ENCODE measurements at places on chromosomes 2 and 18.

DNA sequence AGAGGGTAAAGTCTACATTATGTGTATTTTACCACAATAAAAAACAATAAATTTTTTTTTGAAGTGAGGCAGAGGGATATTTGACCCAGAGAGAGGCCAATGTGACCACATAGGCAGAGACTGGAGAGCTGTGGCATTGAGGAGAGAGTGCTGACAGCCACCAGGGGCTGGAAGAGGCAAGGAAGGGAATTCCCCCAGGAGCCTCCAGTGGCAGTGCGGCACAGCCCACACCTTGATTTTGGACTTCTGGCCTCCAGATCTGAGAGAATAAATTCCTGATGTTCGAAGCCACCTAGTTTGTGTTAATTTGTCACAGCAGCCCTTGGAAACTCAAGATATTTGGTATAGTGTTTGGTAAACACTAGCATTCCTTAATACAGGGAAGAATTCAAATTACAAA, 22.7 kb downstream of the ANKRD29 start:
- no peak for DNase-seq

DNA sequence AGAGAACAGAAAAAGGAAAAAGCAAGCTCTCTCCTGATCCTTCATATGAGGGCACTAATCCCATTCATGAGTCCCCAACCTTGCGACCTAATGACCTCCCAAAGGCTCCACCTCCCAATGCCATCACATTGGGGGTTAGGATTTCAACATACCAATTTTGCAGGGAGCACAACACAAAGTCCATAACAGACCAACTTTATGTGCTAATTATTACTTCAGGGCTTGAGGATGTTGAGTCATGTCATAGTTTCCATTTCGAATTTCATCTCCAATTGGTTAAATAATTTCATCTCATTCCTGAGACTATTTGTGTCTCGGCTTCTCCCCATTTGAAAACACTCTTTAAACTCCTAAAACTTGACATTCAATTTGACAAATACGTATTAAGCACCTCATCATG, 69.9 kb upstream of the KLF7 start:
- DNase-seq = no peak

DNA sequence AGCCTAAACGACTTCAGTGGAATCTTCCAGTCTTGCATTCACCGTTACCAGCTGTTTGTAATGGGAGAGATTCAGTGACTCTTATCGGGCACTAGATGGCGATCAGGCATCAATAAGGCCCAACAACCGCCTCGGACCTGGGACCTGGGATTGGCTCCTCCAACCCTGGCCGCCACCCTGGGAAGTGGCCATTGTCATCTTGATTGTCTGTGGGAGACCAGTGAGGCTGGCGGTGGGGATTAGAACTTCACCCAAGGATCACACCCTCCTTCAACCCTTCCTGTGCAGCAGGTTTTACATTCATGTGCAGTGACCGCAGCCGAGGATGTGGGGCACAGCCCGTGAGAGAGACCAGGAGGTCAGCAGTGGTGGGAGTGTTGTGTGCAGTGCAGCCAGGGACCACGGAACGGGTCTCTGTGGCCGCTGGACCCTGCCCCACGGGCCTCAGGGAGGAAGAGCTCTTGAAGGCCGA, 85.3 kb downstream of the SPP2 start:
- DNase-seq = peak; percentile 10

DNA sequence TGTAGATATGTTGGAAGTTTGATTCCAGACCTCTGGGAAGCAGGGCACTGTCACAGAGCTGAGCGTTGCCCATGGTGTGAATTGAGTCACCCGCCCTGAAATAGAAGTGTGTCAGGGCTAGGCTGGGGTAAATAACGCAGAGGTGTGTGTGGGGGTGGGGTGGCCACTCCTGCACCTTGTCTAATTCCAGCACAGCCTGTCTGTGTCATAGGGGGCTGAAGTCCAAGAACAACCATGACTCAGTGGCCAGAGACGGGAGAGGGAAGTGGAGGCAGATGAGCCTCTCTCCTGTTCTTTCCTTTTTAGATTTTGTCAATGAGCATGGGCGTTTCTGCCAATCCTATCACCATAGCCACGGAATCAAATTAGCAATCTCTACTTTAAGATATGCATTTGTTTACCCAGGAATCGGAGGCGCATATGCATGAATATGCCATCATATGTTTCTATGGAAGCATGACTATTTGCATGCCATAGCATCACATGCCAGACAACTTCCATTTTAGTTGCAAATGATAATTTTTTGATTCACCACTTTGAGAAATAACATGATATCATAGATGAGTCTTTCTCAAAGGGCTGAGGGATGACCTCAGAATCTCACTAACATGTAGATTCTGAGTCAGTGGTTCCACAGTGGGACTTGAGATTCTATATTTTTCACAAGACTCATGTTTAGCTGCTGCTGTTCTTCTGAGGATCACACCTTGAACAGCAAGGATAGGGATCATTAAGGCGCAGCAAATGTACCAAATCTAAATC, 852.9 kb downstream of the DCDC2C start:
- DNase-seq = no peak

DNA sequence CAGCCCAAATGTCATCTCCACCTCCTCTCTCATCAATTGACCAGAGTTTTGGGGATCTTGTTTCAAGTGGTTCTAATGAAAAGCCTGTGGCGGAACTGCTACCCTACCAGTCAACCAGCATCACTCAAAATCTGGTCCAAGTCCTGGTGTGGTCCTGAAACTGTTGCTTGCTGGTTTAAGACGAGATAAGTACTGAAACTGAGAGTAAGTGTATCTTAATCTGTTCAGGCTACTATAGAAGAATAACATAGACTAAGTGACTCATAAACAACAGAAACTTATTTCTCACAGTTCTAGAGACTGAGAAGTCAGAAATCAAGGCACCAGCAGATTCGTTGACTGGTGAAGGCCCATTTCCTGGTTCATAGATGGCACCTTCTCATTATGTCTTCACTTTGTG, 879 bp upstream of the GALNT5 start:
- no peak for DNase-seq
